T1000 (cell line): ENCODE measurements at places on chromosomes 7 and 10.

DNA sequence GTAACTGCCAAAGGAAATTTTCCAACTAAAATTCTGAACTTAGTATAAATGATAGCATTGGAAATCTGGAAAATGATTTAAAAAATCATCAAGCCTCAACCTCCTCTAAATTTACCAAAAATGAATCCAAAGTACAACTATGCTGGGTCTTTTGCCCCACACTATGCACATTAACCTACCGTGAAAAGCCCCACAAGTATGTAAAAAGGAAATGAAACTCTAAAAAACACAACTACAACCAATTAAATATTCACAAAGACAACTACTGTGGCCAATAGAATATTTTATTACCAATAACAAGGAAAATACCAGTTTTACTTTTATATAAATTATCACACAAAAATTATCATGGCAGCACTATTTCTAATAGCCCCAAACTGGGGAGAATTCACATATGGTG is 19.3 kb downstream of the EIF3A start:
- no peak for DNase-seq

DNA sequence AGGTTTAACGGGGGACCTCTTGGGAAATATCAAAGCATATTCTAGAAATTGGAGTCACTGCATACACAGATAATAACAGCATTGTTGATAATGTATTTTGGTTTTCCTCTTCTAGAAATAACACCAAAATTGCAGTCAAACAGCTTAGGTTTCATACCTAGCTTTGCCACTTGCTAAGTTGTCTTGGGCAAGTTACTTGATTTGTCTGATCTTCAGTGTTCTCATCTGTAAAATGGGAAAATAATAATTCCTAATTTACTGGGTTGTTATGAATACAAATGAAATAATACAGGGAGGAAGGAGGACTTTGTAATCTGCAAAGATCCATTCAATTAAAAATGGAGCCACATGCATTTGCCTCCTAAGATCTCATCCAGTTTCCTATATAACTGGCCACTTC is 20.3 kb upstream of the NUP205 start:
- no peak for DNase-seq

DNA sequence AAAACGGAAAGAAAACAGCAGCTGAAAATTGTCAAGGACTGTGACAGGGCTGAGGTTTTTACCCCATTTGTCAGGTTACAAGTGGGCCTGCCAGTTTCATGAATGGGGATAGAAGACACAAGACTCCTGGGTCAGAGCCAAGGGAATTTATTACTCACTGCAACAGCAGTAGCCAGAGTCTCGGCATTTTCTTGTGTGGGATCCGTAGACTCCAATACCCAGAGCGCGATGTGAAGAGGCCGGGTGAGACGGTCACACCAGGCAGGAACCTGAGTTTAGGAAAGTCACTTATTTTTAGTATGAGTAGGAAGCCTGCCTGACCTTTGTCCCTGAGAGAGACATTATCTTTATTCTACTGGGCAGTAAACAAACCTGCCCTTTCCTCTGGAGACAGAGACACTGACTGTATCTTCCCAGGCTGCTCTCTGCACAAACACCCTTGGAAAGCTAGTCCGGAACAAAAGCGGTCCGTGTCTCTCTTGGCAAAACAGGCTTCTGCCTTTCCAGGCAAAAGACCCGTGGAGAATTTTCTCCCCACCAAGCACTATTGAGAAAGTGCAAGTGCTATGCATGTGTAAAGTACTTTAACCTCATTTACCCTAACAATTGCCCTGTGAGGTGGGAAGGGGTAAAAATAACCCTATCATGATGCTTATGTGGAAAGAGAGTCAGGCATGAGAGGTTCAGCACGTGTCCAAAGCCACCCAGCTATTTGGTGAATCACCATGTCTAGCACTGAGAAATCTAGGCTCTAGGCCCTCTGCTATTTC is 58.4 kb downstream of the JCAD start:
- no peak for DNase-seq

GRCh38 chr10:133565441-133566294 is at the start of gene SYCE1:
SYCE1 (minus strand) TSS chr10:133565583; CDS start chr10:133565529, 54 bp downstream.
- no peak for DNase-seq

- DNase-seq, result no peak
These were observed 366 bp upstream of the TAF3 start for GRCh38 chr10:7817984-7818294.

- no peak for DNase-seq
These were observed 42.6 kb downstream of the CDK6 start for GRCh38 chr7:92793656-92794205.

DNA sequence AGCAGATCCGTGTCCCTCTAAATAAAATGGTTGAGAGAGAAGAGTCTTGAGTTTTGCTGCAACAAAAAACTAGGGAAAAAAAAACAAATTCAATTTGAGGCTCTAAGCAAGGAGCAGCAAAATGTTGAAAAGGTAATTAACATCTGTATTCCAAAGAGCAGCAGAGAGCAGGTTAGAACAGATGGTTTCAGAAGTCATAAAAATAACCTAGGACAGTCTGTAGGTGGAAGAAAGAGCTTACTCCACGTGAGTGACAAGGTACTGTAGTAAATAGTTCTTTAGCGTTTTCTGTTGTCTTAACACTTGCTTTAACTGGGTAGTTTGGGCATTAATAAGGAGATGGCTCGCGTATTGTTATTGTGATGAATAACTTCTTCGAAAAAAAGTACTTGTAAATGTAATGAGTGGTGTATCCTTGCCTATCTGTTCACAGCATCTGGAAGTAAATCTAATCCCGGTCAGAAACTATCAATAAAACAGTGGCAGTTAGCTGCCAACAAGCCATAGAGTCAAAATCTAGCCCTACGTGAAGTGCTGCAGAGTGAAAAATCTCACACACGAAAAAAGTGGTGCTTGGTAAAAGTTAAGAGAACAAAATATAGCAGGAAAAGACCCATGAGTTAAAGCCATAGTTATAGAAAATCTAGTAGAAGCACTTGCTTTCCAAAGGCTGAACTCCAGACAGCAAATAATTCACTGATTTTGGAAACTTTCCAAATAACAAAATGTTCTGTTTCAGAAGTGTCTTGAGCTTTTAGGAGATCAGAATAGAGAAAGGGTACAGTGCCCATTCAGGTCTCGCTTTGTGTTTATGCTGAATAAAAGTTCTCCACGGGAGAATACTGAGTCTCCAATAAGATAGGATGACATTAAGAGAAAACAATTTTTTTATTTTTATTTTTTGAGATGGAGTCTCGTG is 49.3 kb upstream of the PARD3 start:
- DNase-seq, result no peak

GRCh38 chr10:21238717-21239116 is 286.8 kb downstream of the SKIDA1 start:
- DNase-seq, result no peak

GRCh38 chr7:110129159-110129558 is 961.8 kb upstream of the LRRN3 start:
- DNase-seq, result no peak

DNA sequence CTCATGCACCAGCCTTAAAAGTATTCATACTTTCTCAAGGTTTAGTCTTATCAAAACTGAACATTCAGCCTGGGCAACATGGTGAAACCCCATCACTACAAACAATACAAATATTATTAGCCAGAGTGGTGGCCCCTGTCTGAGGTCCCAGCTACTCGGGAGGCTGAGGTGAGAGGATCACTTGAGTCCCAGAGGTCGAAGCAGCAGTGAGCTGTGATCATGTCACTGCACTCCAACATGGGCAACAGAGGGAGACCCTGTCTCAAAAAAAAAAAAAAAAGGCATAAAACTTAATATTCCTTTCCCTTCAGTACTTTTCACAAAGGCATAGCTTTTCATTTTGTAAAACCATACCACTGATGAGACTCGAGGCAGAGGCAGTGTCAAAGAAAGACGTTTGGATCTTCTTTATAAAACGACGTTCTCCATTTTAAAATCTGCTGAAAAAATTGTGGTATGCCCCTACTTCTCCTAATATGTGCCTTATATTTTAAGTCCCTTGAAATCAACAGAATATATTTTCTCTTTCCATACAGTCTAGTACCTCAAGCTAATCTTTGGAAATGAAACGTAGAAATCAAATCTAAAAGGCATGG is 1.9 kb downstream of the NSUN6 start:
- DNase-seq, result no peak

DNA sequence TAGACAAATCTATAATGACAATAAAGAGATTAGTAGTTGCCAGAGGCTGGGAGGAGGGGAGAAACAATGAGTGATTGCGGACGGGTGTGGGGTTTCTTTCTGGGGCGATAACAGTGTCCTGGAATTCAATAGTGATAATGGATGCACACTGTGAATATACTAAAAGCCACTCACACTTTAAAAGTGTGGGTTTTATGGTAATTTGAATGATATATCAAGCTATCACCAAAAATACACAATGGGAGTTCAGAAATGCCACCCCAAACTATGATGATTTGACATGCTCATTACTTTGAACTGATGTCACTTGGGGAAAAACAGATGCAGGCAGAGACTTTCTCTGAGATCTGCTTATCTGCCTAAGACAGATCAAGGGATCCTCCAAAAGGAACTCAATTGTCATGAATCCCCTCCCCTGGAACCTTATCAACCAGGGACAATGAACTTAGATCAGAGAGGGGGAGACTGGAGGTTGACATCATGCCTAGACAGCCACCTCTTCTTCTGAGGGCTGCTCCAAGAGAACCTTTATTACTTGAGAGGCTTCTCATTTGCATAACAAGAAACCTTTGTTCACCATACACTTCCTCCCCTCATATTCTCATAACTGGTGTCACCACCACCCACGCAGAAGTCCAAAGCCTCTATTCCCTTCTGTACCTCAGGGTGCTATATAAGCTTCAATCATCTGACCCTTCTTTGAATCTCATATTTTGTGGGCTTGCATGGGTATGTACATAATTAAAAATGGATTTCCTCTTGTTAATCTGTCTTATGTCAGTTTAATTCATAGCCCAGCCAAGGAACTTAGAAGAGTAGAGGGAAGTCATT is 14.8 kb upstream of the ZC3HAV1 start:
- DNase-seq, result no peak

GRCh38 chr10:36183056-36183455 is 541.0 kb upstream of the FZD8 start:
- no peak for DNase-seq

DNA sequence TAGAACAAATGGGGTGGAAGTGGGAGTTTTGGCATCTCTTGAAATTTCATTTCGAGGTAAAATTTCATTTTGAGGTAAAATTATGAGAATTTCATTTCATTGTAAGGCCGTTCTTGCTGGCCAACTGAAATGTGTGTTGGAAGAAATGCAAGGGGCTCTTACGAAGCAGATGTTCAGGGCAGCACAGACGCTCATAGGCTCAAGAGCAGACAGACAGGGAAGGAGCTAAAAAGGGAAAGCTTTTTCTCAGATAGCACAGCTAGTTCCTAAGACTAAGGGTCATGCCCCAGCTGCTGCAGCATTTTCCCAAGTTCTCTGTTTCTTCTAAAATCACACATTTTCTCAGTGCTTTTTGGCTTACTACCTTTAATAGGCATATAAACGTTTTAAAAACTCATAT is 65.1 kb upstream of the SFMBT2 start:
- no peak for DNase-seq

DNA sequence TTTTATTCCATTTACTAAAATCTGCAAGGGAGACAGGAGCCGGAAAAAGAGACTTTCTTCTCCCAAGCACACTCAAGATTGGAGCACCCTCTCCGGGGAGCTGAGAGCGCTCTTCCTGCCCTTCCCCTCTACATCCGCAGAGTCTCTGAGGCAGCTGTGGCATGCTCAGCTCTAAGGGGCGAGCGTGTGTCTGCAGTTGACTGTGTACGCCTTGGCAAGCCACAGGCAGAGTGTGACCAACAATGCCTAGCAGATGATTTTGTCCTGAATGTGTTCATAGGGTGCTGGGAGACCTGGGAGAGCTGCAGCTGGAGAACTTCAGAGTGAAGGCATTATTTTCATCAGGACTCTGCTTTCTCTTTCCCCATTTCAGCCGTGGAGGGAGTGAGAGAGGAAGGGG is 20.7 kb downstream of the MTURN start:
- DNase-seq, result no peak

GRCh38 chr10:128850647-128851046 is 616.4 kb upstream of the MGMT start:
- no peak for DNase-seq

- DNase-seq, result no peak
These were observed 14.3 kb downstream of the CALML3 start for GRCh38 chr10:5538892-5539651.

DNA sequence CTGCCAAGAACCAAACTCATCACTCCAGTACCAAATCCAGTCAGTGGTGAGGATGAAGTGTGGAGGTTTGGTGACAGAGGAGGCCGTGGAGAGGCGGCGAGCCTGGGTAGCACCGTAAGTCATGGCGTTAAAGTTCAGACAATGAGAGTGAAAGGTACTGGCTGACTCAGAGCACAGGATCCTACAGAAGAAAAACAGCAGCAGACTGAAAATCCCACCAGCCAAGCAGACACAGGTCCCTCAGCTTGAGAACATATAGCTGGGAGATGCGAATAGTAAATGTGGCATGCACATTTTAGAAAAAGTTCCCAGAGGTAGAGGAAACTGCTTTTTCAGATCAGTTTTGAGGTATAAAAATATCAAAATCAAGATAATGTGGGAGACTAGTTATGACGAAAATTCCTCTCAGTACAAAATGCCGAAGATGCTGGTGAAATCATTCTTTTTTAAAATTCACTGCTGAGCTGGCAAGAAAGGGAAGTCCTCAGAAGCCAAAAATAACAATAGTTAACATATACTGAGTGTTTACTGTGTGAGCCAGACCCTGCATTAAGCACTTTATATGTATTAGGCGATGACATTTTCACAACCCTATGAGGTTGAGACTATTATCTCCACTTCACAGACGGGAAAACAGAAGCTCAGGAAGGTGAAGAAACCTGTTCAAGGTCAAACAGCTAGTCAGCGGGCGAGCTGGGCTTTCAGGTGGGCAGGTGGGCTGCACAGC is 20.9 kb downstream of the PARP12 start:
- no peak for DNase-seq

- DNase-seq, result no peak
These were observed 105.0 kb downstream of the PHTF2 start for GRCh38 chr7:77903597-77903996.
